ENCODE measurements at places on chromosomes 12 and 14. TPM values are rescaled to one million over a fixed set of nuclear protein-coding genes. Genes with fewer than 3 reads are reported as not detected.

The LALBA gene
- total RNA-seq, result not detected

The PRR4 gene
- total RNA-seq, result 2.1 TPM

The PITPNM2 gene
- total RNA-seq, result 11.2 TPM

The GPR84 gene
- not detected for total RNA-seq

The DPF3 gene
- 2.5 TPM for total RNA-seq

DNA sequence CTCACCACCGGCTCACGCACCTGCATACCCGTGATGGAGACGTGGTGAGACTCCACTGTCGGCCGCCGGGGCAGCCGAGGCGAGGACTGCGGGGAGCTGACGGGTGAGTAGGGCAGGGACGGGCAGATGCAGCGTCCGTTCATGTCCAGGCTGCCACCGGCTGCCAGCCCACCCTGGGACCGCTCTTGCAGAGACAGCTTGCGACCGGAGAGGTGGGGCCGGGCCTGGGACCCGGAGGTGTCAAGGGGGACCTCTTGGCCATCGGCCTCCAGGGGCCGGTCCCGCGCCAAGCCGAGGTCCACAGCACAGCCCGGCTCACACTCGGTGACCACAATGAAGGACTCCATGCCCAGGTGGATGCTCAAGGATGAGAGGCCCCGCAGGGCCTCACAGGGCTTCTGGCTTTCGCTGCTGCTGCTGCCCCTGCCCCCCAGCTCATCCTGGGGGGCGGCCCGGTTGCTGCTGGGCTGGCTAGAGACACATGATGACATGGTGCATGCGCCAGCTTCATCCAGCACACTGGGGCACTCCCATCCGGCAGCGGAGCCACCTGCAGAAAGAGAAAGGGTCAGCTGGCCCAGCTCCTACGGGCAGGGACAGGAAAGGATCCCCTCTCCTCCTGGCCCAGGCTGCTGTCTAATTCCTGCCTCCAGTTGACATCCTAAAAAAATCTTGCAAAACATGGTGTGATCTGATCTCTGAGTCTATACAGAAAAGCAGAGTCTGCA, 22.3 kb downstream of the CAMKK2 start:
- no peak for DNase-seq
- no peak overlapping the region for H3K4me3 ChIP-seq

- DNase-seq, result no peak
- no peaks in the 10 kb centered on the region for H3K27me3 ChIP-seq
- H3K27ac ChIP-seq, result no peak overlapping the region
- no peaks in the 10 kb centered on the region for H3K4me1 ChIP-seq
- no peak overlapping the region for H3K4me3 ChIP-seq
These were observed 547 bp upstream of the OR4K15 start for GRCh38 chr14:19974844-19975243.

DNA sequence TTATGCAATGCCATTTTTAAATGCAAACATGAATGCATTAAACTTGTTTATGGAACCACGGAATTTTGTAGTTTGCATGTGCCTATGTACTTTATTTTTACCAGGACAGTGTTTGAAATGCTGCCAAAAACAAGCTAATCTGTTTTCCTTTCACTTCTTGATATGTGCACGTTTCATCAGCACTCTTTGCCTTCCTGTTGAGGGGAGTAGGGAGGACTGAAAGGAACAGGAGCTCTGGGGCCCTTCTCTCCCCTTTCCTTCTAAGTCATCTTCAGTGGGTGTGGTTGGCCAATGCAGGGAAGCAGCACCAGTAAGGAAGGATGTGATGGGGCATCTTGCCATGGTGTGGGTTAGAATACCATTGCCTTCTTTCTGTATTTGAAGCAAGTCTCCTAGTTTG, 12.1 kb upstream of the PPP4R4 start:
- H3K4me3 ChIP-seq, result no peak overlapping the region
- H3K4me1 ChIP-seq, result no peaks in the 10 kb centered on the region
- no peaks in the 10 kb centered on the region for H3K36me3 ChIP-seq
- no peak for DNase-seq
- H3K27ac ChIP-seq, result no peak overlapping the region

DNA sequence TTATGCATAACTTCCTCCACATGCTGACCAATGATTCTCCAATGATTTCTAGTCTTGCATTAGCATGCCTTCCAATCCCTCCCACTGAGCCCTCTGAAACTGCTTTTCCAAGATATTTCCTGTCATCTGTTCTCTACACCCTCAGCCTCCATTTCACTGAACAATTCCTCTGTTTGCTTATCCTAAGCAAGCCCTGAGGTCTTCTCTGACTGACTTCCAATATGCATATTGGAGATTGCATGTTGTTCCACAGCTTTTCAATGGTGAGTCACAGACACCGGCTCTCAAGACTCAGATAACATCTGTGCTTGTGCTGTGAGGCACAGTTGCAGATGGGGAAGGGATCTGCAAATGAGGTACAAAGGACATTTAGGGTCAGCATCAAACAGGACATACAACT, 141.0 kb downstream of the SLC16A7 start:
- no peak overlapping the region for H3K27ac ChIP-seq
- peaks cover 6% of the 10 kb centered on the region for H3K4me1 ChIP-seq
- no peaks in the 10 kb centered on the region for H3K27me3 ChIP-seq
- no peak for DNase-seq
- H3K4me3 ChIP-seq, result no peak overlapping the region
- peaks cover 9% of the 10 kb centered on the region for H3K36me3 ChIP-seq

- H3K4me3 ChIP-seq, result peak overlapping the region; percentile 87
- H3K27me3 ChIP-seq, result peaks cover 11% of the 10 kb centered on the region
- peaks cover 46% of the 10 kb centered on the region for H3K4me1 ChIP-seq
- no peak for DNase-seq
These were observed 585 bp upstream of the TEAD4 start for GRCh38 chr12:2958432-2959191.

GRCh38 chr12:74241341-74241740, 296.3 kb upstream of the ATXN7L3B start:
- no peaks in the 10 kb centered on the region for H3K27me3 ChIP-seq
- no peak overlapping the region for H3K27ac ChIP-seq
- no peaks in the 10 kb centered on the region for H3K4me1 ChIP-seq
- DNase-seq, result no peak

GRCh38 chr12:126451809-126452208, 1386.6 kb downstream of the AACS start:
- DNase-seq, result no peak
- H3K36me3 ChIP-seq, result no peaks in the 10 kb centered on the region
- H3K4me1 ChIP-seq, result no peaks in the 10 kb centered on the region
- no peak overlapping the region for H3K27ac ChIP-seq
- H3K4me3 ChIP-seq, result no peak overlapping the region

- H3K36me3 ChIP-seq, result no peaks in the 10 kb centered on the region
- no peak for DNase-seq
- H3K27me3 ChIP-seq, result no peaks in the 10 kb centered on the region
- H3K27ac ChIP-seq, result no peak overlapping the region
- H3K4me1 ChIP-seq, result no peaks in the 10 kb centered on the region
- no peak overlapping the region for H3K4me3 ChIP-seq
These were observed 12.2 kb upstream of the COL2A1 start for GRCh38 chr12:48016373-48017020.

DNA sequence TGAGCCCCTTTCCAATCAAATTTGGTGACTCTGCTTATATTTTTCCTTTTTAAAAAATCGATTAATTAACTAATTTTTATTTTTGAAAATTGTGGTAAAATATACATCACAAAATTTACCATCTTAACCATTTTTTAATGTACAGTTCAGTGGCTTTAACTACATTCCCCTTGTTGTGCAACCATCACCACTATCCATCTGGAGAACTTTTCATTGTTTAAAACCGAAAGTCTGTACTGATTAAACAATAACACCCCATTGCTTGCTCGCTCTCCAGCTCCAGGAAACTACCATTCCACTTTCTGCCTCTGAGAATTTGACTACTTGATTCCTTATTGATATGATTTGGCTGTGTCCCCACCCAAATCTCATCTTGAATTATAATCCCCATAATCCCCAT, 283.4 kb downstream of the C12orf75 start:
- no peaks in the 10 kb centered on the region for H3K27me3 ChIP-seq
- H3K4me3 ChIP-seq, result no peak overlapping the region
- H3K36me3 ChIP-seq, result no peaks in the 10 kb centered on the region

DNA sequence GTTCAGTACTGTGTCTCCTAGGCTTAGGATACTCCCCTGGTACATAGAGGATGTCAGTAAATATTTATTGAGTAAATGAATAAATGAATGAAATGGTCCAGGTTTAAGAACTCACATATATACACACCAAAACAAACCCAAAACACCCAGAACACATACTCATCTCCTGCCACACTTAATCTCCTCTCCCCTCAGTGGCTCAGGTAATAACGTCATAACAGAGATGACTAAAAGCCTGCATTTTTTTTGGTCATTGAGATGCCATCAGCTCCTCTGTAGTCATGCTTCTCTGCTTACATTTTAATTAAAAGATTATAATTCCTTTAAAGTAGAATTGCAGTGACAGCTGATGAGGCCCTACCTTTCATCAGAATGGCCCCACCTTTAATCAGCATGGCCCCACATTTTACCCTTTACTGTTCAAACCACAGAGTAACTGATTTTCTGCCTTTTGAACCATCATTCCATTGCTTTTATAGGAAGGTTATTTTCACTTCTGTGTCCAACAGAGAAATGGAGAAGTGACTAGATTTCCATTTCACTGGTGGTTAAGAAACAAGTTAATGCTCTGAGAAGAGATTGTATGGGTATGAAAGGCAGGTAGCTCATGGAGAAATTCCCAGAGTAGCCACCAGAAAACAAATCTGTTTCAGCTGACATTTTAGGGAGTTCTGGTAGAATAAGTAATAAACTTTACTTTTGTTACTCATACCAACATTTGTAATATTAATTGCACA, 193.4 kb upstream of the ATP2B1 start:
- DNase-seq, result no peak
- H3K27me3 ChIP-seq, result no peaks in the 10 kb centered on the region
- H3K4me1 ChIP-seq, result no peaks in the 10 kb centered on the region

DNA sequence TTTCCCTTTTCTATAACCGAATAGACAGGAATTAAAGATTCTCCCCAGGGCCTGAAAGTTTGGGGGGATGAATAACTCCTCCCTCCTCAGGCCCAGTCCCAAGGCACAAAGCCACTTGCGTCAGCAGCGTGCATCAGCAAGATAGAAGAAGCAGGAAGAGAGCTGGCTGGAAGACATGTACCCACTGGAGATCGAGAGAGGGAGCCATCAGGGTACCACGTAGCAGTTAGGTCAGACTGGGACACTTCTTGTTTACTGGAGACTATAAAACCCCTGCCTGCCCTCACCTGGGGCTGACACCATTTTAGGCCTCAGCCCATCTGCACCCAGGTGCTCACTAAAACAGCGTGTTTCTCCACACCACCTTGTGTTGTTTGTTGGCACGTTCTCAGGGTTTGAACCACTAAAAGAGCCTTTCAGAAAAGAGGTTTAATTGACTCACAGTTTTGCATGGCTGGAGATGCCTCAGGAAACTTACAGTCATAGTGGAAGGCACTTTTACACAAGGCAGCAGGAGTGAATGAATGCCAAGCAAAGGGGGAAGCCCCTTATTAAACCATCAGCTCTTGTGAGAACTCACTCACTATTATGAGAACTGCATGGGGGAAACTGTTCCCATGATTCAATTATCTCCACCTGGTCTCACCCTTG, 93.2 kb downstream of the TMTC3 start:
- no peak overlapping the region for H3K4me3 ChIP-seq
- no peak for DNase-seq
- H3K27ac ChIP-seq, result no peak overlapping the region
- no peaks in the 10 kb centered on the region for H3K27me3 ChIP-seq

All from esophagus muscularis mucosa (tissue), 4 donors.